ENCODE measurements at places on chromosomes 2 and 18.

DNA sequence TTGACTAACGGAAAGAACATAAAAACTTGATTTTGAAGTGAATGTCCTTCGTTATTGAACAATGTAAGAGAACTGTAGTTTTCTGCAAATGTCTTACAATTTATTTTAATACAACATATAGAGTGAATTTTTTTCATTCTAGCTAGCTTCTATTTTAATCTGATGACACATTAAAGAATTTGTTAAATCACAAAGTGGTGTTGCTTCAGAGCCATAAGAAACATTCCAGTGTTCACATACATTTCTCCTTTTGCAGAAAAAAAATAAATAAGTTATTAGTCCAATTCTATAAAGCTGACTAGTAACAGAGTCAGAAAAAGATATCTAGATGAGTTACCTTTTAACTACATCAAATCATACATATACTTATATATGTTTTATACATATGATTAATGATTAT lies 914.3 kb upstream of the SLC39A10 start:
- DNase-seq, result no peak

GRCh38 chr18:50507120-50507590 lies 52.7 kb upstream of the MAPK4 start:
- DNase-seq, result no peak

- DNase-seq, result no peak
These were observed 63.1 kb downstream of the ASXL3 start for GRCh38 chr18:33641141-33641540.

GRCh38 chr2:105581555-105581944 lies 163.2 kb upstream of the NCK2 start:
- DNase-seq, result no peak

- DNase-seq, result no peak
These were observed 77.1 kb downstream of the SFXN5 start for GRCh38 chr2:72994282-72994990.

DNA sequence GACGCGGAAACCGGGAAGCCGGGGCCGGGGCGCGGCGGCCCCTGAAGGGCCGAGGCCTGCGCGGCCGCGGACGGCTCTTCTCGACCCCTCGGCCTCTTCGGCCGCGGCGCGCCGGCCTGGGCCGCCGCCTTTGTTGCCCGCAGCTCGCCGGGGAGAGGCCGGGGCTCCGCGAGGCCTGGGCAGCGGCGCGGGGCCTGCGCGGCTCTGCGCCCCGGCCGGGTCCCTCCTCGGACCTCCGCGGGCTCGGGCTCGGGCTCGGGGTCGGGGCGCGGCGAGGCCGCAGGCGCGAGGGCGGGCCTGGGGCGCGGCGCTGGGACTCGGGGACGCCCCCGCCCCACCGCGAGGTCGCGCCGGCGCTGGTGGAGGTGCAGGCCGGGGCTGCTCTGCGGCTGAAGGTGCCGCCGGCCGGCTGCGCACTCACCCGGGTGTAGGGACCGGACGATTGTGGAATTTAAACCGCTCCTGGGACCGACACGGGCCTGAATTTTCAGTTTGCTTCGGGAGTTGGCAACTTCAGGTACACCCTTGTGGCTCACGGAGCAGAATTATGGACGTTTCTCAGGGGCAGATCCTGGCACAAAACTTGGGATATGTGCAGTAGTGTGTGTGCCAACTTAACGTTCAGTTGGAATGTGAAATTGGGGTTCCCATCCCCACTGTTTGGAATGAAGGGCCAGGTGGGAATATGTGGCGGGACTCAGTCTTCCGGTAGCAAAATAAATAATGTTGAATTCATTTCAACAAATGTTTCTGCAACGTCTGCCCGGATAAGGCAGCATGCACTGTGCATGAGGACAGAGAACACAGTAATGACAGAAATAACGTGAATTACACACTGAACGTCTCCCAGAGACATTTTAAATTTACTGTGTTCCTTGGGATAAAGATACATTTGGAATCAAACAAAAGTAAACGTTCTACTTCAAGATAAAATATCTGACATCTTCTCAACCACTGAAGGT lies 787 bp downstream of the SOCS6 start:
- DNase-seq, result no peak

DNA sequence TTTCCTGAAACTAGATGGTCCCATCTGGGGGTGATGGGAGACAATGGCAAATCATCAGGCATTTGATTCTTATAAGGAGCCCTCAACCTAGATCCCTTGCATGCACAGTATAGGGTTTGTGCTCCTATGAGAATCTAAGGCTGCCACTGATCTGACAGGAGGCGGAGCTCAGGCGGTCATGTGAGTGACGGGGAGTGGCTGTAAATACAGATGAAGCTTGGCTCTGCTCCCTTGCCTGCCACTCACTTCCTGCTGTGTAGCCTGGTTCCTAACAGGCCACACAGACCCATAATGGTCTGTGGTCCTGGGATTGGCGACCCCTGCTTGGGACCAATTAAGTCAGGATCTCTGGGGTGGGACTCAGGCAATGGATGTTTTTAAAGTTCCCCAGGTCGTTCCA lies 293.4 kb downstream of the ZNF521 start:
- no peak for DNase-seq

- no peak for DNase-seq
These were observed 110.5 kb downstream of the TCF4 start for GRCh38 chr18:55477499-55477859.

DNA sequence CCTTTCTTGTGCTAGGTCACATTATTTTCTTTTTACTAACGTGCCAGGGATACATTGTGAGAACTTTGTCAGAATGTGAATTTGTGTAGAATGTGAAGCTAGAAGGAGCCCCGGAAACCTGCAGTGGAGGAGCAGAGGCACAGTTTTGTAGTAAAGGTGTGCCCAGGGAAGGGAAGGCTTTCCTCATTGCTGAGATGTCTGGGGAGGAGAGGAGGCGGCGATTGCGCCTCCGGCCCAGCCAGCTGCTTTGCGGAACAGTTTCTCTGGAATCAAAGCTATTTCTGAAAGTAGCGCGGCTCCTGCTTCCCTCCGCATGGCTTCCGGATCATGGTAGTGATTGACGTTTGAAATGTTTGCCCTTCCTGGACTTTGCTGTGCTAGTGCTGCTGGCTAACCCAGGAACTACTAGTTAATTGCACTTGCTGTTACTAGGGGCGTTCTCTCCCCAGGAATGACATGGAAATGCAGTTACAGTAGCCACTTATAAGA lies 83.1 kb upstream of the RBM44 start:
- no peak for DNase-seq

- no peak for DNase-seq
These were observed 8.0 kb downstream of the GNLY start for GRCh38 chr2:85702172-85702571.

DNA sequence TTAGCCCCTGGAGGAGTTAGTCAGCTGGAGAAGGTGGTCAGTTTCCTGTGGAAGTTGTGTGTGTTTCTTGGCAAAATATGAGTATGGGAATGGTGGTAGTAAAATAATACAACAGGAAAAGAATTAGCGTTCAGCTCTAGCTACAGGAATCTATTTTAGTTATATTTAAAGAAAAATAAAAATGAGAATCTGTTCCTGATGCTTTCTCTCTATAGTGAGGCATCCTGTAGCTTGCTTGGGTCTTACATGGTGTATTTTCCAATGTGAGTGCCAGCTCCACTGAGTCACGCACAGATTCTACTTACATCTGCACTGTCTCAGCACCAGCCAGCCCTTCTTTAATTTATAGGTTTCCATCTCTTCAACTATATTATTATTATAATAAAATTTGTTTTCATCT lies 132.2 kb downstream of the BIRC6 start:
- DNase-seq, result no peak

- DNase-seq, result no peak
These were observed 1.1 kb upstream of the CIDEA start for GRCh38 chr18:12253027-12253426.

DNA sequence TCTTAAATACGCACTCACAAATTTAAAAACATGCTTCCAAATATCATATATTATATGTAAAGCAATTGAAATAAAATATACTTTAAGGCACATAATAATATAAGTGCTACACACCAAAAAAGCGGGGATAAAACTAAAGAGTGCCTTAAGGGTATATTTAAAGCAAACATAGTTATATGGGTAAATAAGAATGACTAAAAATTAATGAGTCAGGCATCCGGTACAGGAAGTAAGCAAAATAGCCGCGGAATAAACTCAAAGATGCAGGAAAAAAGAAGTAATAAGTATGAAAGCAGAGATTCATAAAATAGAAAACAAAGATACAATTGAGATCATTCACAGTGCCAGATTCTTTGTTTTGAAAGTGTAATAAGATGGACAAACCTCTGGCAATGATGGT lies 503.5 kb upstream of the SOX11 start:
- DNase-seq, result no peak

- no peak for DNase-seq
These were observed 191.9 kb upstream of the CHAC2 start for GRCh38 chr2:53575721-53576124.

DNA sequence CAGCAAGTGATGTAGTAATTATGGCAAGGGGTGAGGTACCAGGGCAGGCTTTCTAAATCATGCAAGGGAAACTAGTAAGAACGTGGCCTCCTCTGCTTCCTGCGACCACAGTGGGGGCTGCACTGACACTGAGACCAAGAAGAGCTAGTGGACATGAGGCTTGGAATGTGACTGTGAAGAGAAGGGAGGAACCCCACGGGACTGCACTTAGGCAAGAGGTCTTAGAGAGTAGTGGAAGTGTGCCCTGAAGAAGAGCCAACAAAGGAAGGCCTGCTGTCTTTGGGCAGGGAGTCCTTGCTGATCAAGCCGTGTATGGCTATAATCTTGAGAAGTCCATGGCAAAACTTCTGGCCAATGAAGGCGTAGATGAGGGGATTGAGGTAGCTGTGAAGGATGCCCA lies 8.9 kb upstream of the RUFY4 start:
- no peak for DNase-seq

GRCh38 chr2:120132190-120132589 lies 91.0 kb downstream of the TMEM185B start:
- no peak for DNase-seq

DNA sequence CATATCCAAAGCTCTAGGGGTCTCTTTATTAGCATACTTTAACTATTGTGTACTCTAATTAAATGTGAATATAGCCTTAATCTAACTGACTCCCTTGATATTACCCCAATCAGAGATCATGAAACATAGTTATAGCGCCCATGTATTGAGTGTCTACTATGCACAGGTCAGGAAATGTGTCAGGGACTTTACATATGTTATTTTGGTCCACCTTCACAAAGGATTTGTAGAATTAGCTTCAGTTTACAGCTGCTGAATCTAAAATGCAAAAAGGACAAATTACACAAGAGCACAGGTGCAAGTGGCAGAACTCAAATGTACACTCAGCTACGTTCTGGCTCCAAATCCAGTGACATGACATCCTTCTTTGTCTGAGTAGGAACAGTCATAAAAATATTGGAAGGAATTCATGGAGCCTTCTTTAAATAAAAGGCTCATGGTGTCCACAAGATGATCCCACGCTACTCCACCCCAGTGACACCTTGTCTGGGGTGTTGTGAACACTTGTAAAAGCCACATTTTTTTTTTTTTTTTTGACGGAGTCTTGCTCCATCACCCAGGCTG lies 38.7 kb upstream of the ATL2 start:
- DNase-seq, result no peak

GRCh38 chr18:48254077-48254602 lies 155.0 kb downstream of the ZBTB7C start:
- no peak for DNase-seq

- no peak for DNase-seq
These were observed 40.7 kb upstream of the NT5C1B start for GRCh38 chr2:18630101-18630500.

Data from activated naive CD4-positive, alpha-beta T cell treated with anti-CD3 and anti-CD28 coated beads, Interleukin-2, amount 50 U/mL, for 16 hours (primary cell).